RWPE2 (cell line): ENCODE measurements at places on chromosomes 7 and 10.

DNA sequence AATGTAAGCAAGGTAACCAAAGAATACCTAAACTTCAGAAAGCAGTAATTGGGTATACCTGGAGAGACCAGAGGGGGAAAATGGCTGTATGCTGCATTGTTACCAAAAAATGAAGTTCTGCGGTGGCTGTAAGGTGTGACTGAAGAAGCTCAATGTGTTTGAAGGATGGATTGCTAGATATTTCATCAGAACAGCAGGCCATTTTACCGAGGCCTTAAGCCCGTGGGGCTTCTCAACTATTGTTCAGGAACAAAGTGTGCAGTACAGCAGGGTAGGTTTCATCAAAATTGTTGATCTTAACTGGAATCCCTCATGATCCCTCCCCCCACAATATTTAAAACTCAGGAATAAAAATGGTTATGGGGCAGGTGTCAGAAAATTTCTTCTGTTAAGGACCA lies 204.0 kb upstream of the GHITM start:
- DNase-seq: no peak

DNA sequence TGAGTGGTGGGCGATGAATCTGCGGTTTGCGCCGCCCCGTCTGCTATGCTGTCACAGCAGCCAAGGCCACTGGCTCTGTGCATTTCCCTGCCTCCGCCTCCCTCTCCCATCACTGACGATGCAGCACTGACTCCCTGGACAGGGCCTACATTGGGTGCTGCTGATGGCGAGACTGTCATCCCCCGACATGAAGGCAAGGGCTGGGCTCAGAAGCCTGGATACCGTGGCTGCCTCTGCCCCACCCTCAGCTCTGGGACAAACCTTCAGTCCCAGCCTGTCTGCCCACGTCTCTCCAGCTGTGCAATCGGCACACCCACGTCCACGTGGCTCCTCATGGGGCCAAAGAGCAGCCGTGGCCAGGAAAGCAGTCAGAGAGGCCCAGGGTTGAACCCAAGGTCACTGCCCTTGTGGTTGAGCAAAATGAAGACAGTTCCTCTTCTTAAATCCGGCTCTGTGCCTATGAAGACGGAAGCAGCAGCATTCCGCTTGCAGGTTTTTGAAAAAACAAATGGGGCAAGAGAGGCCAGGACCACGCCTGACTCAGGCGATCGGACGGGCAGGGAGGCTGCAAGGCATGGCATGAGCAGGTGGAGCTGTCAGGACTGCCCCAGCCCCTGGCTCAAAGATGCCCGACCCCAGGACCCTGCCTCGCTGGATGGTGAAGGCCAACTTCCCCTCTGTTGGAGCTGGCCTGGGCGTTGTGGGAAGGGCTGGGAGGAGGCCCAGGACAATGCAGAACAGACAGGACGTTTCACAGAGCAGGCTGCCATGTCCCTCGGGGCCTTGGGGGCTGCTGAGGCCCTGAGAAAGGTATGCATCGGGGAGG lies 517.5 kb downstream of the DNAJB6 start:
- peak; percentile 41 for DNase-seq

GRCh38 chr10:113347508-113347907 lies 205.3 kb upstream of the HABP2 start:
- DNase-seq: no peak

- DNase-seq: no peak
Measured at GRCh38 chr10:2948127-2948854, 119.1 kb upstream of the PFKP start.

- DNase-seq: no peak
Measured at GRCh38 chr10:1932692-1933094, 195.4 kb upstream of the ADARB2 start.

DNA sequence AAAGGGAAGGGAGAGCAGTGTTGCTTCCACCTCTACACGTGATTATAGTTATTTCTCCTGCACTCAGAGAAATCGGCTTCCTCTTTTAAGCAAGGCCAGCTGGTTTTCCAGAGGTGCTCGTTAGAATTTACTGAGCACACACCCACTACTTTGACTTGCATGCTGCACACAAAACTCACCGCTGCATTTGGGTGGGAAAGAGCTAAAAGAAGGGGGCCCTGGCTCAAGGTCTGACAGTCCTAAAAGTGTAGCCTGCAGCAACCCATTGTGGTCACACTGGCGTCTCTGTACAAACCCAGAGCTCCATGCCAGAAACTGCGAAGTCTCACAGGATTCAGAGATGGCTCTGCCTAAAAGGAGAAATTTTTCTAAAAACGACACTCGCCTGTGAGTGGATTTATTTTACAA lies 133.7 kb downstream of the SLC25A13 start:
- DNase-seq: no peak

DNA sequence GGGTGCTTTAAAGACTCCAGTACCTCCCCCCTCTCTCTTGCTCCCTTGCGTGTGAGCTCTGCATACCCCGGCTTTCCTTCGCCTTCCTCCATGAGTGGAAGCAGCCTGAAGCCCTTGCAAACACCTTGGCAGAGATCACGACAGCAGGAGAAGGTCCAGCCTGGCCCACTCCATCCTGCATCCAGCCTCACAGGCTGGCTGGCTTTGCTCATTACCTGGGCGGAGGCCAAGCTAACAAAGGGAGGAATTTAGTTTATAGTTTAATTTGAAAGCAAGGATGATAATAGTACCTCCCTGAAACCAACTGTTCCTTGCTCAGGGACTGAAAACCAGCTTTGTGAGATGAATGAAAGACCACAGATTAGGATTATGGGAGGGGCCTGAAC lies 99.4 kb downstream of the PRKAG2 start:
- DNase-seq: no peak

- DNase-seq: no peak
Measured at GRCh38 chr7:116075351-116076145, 45.0 kb upstream of the TFEC start.

- no peak for DNase-seq
Measured at GRCh38 chr10:6995831-6996230, 415.0 kb downstream of the SFMBT2 start.

DNA sequence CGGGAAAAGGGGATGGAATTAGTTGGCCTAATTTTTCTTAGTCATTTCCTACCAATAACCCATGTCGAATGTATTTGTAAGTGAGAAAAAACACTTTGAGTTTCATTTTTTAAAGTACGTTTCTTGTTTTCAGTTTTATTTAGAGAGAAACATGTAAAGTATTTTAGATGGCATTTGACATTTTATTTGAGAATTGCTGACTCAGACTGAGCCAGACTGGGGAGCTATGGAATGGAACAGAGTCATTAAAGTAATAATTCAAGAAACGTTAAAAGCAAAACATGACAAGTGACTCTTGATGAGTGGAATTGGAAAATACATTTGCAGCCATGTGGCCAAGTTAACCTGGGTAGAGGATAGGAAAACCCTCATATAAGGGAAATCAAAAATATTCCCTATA lies 286.1 kb upstream of the NPSR1 start:
- no peak for DNase-seq

DNA sequence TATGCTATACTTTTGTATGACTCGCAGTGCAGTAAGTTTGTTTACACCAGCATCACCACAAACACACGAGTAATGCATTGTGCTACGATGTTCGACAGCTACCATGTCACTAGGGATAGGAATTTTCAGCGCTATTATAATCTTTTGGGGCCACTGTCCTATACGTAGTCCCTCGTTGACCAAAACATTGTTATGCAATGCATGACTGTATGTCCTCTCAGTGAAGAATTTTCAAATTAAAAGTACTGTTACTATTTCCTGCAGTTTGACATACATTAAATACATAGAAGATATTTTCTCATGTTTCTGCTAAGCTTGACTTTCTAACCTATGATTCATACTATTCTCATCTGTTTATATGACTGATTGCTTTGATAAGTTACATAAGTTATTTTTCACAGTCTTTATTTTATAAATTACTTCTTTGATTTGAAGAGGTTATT lies 203.6 kb downstream of the VTI1A start:
- DNase-seq: no peak

GRCh38 chr7:3000566-3000965 lies 43.1 kb downstream of the CARD11 start:
- DNase-seq: no peak

- DNase-seq: no peak
Measured at GRCh38 chr10:48594803-48595538, 9.9 kb downstream of the ARHGAP22 start.

DNA sequence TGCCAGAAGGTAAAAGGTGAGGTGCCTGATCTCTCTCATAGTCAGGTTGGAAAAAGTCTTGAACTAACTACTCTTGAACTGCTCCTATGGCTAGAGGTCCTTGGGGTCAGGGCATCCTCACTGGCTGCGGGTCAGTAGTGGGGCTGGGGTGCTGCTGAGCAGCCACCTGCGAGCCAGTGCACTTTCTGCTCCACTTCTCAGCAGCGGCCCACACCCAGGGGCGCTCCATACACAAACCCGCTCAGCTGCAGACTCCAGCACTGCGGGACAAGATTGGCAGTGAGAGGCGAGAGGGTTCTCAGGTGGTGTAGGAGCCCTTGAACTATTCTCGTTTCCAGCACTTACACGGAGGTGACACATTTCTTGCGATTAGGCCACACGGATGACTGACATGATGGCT lies 6.0 kb downstream of the ABCA13 start:
- DNase-seq: no peak

- DNase-seq: no peak
Measured at GRCh38 chr10:32393911-32394310, 47.0 kb upstream of the EPC1 start.

DNA sequence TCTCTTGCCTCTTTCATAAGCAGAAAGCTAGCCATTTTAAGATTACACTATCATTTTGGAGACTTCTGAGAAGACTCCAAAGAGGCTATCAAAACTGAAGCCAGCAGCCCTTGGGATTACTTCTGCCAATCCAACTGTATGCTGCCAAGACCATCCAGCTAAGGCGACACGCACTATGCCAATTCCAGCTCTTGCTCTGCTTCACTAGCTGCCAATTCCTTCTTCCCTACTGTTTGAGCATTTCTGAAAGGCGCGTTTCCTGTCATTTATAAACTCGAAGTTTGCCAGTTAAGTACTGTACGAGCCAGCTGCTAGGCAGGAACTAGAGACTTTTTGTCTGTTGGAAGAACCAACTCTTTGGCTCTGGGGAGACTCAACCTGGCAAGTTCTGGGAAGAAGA lies 36.5 kb downstream of the MALSU1 start:
- no peak for DNase-seq

DNA sequence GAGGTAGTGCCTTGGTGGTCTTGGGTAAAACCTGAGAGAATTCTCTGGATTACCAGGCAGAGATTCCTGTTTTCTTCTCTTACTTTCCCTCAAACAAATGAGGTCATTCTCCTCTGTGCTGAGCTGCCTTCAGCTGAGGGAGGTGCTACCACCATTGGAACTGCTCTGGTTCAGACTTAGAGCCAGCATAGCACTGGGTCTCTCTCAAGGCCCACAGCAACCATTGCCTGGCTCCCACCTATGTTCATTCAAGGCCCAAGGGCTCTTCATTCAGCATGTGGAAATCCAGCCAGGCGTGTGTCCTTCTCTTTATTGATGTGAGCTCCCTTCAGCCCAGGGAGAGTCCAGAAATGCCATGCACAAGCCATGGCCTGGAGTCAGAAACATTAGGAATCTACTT lies 261.1 kb downstream of the NRG3 start:
- no peak for DNase-seq

DNA sequence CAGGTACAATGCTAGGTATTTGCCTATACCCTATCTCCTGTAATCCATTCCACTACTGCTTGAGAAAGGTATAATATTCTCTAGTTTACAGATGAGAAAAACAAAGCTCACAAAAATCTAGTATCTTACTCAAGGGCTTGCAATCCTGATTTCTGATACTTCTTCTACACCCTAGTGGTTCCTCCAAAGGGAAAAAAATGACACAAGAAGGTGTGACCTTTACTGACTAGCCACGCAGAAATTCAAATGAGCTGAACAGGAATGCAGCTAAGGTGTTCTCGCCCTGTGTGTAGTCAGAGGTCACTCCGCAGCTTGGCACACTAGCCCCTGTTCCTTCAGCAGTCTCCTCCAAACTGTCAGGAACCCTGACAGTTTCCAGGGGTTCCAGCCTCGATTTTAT lies 59.5 kb upstream of the TM9SF3 start:
- no peak for DNase-seq

DNA sequence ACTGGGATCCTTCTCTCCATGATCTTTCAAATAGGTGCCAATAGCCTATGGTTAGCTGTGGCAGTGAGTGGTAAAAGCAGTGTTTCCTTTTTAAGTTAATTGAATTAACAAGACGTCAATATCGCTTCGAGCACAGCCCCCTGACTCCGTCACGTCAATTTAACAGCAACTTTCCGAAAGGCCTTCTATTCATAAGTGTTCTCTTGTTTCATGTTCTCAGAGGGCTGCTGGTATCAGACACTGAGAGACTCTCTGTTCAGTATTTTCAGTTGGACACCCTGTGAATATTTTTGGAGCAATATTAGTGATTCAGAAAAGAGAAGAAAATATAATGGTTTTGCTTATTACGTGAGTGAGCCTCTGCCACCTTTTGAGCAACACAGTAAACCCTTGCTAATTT lies 174.2 kb upstream of the INSYN2A start:
- no peak for DNase-seq

DNA sequence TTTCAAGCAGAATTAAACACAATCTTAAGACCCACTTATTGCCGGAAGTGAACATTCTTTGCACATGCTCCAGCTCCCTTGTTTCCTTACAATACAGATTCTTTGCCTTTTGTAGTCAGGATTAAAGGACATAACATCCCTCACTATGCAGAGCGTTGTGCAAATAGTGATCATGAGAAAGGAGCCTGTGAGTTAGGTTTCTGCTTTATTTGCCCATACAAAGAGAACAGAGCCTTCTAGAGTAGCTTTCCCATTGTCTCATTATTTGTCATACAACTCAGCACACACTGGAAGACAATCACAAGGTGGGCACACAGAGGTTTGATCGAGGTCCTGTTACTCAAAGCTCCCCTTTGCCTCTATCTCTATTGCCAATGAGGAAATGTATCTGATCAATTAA lies 48.2 kb upstream of the WDR11 start:
- no peak for DNase-seq

- no peak for DNase-seq
Measured at GRCh38 chr7:1819259-1819841, 149.3 kb downstream of the ELFN1 start.

- DNase-seq: no peak
Measured at GRCh38 chr7:50209461-50210135, 94.9 kb upstream of the IKZF1 start.

GRCh38 chr7:39386718-39387117 lies 179.5 kb upstream of the YAE1 start:
- no peak for DNase-seq

- DNase-seq: no peak
Measured at GRCh38 chr10:128839701-128840100, 627.3 kb upstream of the MGMT start.

DNA sequence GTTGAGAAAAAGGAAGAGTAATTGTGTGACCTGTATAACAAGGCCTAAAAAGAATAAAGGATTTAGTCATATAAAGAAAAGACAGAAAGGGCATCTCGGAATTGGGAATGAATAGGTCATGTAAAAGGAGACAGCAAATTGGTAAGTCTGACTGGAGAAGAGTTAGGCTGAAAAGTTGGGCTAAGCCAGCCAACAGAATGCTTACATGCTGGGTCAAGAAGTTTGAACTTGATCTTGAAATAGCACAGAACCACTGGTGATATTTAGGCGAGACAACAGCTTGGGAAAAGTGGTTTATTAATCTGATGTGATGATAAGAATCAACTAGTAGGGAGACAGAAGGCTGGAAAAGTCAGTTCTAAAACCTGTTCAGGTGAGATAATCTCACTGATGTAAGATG lies 4.8 kb downstream of the IDE start:
- no peak for DNase-seq

GRCh38 chr7:80760292-80760691 lies 121.8 kb downstream of the CD36 start:
- no peak for DNase-seq

- no peak for DNase-seq
Measured at GRCh38 chr7:2197436-2198155, 35.1 kb downstream of the MAD1L1 start.
